HS-27A (cell line): ENCODE measurements at places on chromosomes 5 and 9.

- DNase-seq, result peak; percentile 82
These were observed 20.3 kb downstream of the WHRN start for GRCh38 chr9:114484854-114485443.

DNA sequence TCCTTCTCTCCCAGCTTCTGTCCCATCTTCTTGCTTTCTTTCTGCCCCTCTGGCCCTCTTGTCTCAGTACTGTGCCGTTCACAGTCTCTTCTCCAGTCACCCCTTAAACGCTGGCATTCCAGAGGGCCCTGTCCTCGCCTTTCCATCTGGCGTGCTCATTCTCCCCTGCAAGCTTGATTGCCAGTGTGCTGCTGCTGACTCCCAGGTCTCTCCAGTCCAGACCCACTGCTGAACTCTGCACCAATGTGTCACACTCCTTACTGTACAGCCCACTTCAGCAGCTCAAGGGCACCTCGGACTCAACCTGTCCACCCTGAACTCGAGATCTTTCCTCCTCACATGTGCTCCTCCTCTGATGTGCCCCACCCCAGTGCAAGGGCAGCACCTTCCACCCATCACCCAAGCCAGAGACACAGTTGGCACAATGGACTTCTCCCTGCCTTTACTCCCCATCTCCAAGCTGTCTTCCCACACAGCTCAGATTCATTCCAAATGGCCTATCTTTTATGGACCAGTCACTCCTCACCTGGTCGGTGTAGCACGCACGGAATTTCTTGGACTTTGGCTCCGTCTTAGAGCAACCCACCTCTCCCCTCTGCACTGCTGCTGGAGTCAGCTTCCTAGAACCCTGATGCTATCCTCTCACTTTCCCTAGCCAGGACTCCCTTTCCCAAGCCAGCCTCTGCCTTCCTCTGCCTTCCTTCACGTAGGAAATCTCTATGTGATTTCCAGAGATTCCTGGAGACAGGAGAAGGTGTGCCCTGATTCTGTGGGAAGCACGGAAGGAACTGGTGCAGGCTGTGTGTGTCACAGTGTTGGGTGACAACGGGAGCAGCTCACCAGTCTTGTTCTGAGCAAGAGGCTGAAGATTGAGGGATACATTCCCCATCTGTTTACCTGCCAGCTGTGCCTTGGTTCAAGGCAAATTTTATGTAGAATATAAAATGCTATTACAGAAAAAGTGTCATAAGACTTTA is 26.0 kb upstream of the SLC2A8 start:
- no peak for DNase-seq

GRCh38 chr5:68137511-68138140 is 77.9 kb upstream of the PIK3R1 start:
- no peak for DNase-seq

GRCh38 chr5:167953151-167953798 is 338.2 kb upstream of the WWC1 start:
- no peak for DNase-seq

DNA sequence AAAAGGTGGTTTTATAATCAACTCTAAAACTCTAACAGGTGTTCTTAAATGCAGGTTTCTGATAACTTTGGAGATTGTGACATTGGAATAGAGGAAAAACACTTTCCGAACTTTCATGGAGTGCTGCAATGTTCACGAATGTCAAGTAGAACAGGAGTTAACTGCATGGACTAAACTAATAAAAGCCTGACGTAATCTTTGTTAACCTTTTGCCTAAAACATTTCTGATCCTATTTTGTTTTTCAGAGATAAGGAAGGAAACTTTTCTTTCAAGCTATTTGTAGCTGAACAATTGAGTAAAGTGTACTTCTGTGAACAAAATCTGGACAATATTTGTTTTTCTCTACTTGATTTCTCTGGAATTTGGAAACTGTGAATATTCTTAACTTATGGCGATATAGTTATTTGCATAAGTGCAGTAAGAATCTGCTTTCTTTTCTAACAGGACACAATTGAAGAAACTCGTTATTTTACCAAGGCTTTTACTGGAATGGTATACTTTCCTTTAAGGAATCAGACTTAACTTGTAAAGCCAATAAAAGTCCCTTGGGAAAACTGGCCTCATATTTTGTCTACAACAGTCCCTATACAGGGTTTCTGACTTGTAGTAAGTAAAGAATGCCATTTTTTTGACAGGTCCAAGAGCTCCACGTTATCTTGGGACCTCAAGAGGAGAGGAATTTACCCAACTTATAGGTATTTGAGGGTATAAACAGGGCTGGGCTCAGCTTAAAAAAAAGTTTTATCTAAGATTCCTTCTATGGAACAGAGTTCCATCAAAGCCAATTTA is 154.7 kb downstream of the NXNL2 start:
- no peak for DNase-seq

DNA sequence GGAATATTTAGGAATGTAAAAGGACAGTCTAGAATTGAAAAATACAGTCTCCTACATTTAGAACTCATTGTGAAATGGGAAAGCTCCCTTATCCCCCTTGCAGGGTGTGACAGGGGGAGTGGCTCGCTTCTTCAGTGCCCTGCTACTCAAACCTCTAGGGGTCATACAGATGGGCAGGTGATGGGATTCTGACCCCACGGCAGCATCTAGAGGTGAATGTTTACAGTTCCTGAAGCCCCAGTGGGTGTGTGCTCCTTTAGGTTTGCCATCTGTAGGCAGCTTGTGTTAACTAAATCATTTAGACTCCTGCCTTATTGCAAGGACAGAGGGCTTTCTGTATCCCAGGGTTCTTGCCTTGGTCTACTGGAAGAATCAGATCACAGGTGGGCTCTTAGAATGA is 271.0 kb upstream of the MPDZ start:
- no peak for DNase-seq

DNA sequence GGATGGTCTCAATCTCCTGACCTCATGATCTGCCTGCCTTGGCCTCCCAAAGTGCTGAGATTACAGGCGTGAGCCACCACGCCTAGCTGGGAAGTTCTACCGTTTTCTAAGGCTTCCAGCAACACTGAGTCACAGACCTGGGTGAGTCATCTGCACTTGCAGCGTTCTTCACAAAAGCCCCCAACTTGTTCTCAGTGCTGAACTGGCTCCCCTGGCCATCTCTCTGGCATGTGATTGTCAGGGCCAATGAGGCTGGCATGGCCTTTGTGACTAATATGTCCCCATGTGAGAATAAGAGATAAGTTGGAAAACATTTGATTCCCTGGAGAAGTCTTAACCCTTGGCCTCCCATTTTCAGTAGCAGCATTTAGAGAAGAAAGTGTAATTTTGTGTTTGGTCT is 124.4 kb downstream of the WDR41 start:
- peak; percentile 9 for DNase-seq

DNA sequence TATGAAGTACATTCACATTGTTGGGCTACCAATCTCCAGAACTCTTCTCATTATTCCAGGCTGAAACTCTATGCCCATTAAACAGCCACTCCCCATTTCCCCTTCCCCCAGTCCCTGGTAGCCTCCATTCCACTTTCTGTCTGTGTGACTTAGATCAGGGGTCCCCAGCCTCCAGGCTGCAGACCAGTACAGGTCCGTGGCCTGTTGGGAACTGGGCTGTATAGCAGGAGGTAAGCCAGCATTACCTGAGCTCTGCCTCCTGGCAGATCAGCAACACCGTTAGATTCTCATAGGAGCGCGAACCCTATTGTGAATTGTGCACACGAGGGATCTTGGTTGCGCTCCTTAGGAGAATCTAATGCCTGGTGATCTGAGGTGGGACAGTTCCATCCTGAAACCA is 23.1 kb downstream of the ZNF618 start:
- no peak for DNase-seq

DNA sequence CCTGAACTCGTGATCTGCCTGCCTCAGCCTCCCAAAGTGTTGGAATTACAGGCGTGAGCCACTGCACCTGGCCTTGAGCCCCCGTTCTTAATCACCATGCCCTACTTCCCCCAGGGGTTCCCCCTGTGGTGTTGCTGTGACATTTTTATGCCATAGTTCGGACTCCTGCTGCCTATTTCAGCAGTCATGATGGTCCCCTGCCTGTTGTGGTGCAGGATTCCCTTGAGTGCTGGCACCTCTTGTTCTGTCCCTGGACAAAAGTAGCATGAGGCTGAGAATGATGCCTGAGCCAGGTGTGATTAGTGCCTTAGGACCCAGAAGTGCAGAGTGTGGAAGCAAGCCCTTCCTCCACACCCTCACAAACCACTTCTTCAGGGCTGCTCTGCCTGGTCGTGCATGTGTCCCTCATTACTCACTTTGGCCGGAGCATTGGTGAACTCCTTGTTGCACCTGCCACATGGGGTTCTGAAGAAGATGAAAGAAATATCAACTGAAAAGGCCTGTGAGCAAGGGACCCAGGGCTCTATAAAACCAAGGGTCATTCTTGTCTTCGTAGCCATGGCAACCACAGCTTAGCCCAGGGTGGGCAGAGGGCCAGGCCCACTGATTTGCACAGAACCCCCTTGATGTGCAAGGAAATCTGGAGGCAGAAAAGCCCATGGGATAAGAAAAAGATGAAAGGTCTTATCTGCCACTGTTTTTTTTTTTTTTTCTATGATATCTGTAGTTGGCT is 228.0 kb downstream of the NTRK2 start:
- DNase-seq, result no peak

DNA sequence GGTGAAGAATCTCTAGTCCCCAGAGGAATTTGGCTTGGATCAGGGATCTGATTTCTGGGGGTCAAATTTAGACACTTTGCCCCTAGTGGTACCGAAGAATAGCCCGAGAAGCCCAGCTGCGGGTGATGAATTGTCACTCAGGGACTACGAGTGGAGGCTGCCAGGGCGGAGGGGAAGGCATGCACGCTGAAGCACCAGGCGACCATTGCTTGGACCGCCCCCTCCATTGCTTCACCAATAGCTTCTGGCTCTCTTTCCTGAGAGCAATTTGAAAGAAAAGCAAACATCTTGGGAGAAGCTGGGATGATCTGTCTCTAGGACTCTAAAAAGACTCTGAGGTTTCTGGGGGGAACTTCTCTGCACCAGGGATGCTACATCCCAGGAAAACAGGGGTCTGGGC is 137.6 kb downstream of the CRB2 start:
- DNase-seq, result no peak

DNA sequence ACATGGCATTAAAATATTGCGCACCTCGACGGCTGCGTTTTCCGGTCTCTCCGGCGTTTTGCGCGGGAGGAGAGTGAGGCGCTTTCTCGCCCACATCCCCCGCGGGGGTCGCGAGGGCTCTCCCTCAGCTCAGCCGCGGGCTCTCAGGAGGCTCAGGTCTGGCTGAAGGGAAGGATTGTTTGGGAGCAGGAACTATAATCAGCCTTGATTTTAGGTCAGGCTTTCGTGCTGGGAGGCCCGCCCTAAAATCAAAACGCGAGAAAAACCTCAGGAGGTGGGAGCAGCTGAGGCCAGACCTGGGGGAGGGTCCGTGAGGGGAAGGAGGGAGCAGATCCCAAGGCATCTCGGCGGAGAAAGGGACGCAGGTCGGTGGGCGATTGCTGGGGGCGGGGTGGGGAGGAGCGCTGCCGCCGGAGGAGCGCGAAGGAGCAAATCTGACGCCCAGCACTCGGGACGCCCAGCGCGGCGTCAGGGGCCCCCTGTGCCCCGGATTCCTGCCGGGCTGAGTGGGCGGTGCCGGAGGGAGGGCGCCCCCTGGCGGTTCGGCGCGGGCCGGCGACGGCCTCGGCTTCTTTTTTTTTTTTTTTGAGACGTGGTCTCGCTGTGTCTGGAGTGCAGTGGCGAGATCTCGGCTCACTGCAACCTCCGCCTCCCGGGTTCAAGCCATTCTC is 18.7 kb upstream of the RNF130 start:
- DNase-seq, result no peak
